ENCODE measurements at places on chromosomes 5 and 9.
A peak's percentile ranks its signal among the peaks of the same experiment; 100 is the strongest.

GRCh38 chr5:142860270-142860669, 90.1 kb downstream of the ARHGAP26 start:
- DNase-seq: no peak

DNA sequence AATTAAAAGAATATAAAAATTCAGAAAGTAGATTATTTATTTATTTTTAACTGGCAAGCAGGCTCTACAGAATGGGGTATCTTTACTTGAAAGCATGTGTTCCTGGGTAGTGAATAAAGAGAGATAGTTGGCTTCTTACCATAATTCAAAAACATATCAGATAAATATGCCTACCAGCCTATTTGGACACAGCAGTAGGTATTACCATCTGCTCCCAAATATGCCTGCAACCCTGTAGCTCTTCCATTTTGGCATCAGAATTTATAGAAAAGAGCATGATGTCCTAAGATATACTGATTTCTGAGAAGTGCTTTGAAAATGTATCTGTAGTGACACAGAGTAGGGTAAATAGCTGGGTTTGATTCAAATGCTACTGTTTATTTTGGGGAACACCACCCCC, 1300.5 kb upstream of the DMAC1 start:
- DNase-seq: no peak

- DNase-seq: no peak
Measured at GRCh38 chr5:102794047-102794446, 38.9 kb downstream of the PAM start.

DNA sequence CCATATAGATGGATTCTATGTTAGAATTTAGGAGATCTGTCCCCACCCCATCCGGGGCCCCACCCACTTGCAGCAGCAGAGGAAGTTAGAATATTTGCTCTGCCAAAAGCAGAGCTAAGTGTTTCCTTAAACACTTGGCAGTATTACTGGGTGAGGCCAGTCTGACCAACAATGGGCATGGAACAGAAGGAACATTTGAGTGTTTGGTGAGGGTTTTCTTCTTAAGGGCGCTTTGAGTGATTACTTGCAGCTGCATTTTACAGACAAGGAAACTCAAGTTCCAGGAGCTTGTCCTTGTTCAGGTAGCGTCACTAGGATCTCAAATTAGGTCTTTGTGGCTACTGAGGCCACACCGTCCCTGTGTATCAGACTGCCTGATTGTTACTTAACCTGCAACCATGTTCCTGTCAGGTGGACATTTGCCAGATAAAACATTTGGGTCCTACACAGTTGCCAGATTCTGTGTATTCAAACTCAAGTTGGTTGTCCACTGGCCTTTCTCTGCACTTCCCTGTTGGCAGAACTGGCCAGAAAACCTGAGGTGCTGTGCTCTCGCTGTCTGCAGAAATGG, 59.3 kb downstream of the SLC46A2 start:
- DNase-seq: no peak

DNA sequence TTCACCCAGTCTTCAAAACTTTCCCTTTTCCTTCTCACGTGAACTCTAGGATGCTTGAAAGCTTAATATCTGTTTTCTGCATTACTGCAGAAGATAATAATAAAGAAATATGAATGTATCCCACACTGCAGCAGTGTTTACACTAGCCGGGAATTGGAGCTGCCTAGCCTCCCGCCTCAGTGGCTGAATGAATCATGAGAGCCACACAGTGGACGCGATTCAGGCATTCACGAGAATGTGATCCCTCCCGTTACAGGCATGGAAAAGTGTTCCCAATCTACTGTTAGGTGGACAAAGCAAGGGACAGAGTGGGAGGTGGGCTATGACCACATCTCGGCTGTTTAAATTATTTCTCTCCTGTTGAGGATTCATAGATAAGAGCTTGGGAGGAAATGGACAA, 69.4 kb upstream of the CTSL start:
- no peak for DNase-seq

GRCh38 chr9:37148181-37148580, 27.8 kb downstream of the ZCCHC7 start:
- no peak for DNase-seq

DNA sequence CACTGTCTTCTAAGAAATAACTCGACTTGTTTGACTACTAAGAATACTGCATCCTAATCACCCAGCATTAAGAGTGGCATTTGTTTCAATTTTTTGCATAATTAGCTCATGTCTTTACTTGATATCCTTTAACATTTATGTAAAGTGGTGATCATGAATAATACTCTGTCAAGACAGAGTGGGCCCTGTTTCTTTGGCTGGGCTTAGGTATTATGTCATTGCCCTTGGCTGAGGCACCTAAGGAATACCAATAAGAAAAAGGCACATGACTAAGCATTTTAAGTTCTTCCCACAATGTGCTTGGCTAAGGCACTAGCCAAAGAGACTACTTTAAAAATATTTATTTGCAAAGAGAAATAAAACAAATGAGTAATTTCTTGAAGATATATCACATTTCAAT, 308.1 kb downstream of the CTNND2 start:
- no peak for DNase-seq

DNA sequence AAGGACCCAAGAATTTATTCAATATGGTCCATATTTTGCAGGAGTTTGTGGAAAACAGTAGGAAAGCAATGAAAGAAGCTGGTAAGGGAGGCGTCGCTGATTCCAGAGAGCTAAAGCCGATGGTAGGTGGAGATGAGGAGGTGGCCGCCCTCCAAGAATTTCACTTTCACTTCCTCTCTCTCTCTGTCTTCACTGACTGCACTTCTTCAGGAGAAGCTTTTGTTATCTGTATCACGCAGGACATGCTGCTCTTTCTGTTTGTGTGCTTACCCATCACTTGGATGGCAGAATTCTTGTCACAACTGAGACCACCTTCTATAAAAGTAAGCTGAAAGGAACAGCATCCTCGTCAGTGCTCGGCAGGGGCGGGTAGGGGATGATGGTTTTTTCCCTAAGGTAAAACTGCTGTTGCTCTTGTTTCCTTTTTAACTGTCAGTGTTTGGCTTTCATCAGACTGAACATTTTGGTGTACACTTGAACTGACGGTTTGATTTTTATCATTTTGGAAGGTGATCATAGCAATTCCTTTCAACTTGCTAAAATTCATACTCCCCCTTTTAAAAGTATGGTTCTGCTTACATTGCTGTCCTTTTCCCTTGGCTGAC, 62.4 kb upstream of the FSD1L start:
- DNase-seq: peak; percentile 2

DNA sequence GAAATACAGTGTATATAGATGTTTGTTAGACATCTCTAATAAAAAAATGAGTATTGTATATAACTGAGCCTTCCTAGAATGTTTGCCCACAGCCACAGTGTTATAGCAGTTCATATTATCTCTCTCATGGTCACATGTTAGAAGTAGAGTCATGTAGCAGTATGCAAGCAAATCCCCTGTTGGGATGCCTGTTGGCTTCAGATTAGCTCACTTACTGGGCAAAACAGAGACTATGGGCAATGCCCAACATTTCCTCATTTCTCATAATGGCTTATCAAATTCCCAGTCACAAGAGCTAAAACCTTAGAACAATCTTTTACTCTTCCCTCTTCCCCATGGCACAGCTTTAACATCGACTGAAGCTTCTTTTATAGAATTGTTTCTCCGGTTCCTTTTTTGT, 27.0 kb upstream of the PDCD1LG2 start:
- DNase-seq: no peak

DNA sequence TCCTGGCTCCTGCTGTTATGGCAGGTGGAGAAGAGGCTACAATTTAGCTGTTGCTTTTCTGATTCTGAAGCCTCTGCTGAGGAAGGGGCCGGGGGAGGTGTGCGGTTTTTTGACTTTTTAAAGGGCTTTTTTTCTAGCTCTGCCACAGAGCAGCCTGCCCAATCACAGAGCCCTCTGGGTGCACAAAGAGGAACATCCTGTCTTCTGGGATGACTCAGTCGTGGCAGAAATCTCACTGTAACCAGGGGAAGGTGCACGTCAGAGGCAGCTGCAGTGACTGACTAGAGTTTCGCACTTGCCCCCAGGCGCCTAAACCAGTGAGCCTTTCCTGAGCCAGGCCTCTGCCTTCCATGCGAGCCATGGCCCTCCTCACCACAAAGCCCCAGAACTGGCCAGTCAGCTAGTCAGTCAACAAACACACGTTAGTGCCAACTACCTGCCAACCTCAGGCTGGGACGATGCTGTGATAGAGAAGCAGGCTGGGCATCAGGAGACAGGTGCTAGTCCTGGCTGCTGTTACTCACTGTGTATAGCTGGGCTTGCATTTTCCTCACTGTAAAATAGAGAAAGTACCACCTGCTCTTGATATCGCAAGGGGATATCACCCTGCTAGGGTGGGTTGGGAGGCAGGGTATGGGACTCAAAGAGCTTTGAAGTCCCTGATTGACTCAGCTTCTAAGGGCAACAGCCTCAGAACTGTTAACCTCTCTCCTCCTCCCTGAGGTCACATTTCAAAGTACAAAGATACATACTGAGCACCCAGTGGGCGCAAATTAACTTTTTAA, 2.2 kb downstream of the AKNA start:
- DNase-seq: peak; percentile 83

GRCh38 chr9:81633952-81634854, 55.1 kb downstream of the TLE1 start:
- DNase-seq: no peak

GRCh38 chr5:150766251-150766650, 7.4 kb upstream of the DCTN4 start:
- DNase-seq: no peak

DNA sequence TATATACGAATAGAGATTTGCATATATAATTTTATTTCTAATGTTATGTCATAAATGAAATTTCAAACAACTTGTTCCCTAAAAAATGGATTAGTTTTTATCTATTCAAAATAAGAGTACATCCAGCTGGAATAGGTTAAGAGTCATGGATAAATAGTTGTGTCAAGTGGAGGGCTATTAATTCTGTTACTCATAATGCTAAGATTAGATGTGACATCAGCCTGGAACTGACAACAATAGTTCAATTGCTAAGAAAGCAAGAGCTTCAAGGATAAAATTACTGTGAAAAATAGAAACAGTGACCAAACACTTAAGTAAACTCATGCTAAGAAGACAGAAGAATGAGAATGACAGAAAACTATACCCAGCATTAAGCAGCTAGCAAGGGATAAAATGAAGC, 92.2 kb upstream of the CDH9 start:
- no peak for DNase-seq
